T-helper 2 cell treated with Interferon-gamma antibody and Interleukin-4, amounts not matched to agents 5 μg/mL and 100 μg/mL, for 36 hours (primary cell): ENCODE measurements at places on chromosomes 1 and 21.

DNA sequence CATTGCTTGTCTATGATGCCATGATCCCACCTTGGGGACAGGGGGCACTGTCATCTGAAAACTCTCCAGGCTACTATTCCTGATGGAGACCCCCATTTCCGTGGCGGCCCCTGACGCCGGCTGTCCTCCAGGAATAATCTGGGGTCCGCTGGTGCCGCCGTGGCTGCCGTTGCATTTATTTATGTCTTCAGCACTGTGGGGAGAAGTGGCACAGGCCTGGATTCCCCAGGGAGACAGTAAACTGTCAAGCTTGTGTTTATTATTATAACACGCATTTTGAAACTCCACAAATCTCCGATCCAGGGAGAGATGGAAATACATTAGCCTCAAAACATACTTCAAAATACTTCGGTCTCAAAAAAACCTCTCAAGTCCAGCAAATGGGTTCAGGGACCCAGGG, 126.9 kb upstream of the C1orf174 start:
- no peak for DNase-seq

DNA sequence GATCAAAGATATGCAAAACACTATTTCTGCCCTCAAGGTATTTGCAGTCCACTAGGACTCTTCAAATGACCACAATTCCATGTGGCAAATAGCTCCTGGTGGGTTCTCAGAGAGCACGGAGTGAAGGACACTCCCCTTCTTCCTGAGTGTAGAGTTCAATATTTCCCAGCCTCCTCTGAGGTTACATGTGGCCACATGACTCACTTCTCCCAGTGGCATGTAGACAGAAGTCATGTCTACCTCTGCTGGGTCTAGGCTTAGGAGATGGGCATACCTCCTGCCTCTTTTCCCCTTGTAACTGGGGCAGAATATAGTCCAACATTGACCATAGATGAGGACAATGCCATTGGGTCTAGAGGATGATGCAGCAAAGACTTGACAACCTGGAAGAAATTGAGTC, 191.4 kb downstream of the MIS18A start:
- DNase-seq, result no peak

DNA sequence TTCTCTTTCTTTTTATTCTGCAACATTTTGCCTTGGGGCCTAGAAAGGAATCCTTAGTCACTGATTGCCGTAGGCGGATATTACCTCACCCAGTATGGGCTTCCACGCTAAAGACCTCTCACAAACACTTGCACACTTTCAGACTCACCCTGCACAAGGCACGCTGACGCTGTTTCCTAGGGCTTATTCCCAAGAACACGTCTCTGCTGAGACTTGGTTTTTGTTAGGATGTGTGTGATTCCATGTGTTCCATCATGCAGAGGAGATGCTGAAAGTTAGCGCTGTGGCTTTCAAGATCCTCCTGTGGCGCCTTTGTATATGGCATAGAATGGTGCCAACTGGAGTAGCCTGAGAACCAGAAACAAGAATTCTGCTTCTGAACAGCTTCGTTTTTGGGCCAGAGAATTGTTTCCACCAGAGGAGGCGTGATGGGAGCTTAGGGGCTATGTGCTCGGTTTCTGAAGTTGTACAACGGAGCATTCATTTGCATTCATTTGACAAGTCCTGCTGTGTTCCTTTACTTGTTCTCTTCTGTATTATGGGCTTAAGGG, 297.0 kb downstream of the DISC1 start:
- DNase-seq, result no peak

DNA sequence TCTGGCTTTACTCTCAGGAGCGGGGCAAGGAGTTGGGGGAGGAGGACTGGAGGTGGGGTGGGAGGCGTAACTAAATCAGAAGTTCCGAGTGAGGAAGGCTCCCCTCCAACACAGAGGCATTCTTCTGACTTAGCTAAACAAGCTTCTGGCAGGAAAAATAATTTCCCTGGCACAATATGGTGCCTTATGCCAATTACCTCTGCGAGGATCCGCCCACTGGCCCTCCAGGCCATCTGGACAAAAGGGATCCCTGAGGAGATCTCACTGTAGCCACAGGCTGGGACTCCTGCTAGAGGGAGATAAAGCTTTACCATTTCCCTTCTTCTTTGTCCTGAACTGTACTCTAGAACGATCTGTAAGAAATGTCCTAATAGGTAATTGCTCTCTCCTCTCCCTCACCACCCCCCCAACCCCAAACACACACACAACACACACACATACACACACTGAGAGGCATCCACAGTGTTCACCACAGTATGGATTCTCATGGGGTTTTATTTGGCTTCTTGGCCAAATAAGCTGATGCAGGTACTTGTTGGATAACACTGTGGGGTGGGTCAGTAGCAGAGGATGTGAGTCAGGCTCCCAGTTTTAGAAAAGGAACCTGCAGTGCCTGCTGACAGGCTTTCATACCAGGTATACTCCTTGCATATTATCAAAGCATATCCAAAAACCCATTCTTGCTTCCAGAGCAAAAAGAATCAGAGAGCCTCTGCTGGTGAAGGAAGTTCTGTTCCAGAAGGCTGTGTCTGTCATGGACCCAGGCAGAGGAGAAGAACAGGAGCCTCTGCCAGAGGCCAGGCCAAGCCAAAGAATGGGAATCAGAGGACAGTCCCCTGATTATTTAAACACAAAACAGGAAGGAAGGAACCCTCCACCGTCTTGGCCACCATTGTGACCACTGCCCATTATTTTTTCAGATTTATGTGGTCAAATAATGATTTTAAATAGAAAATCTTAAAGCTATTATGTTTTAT, 169.1 kb downstream of the C1orf21 start:
- no peak for DNase-seq

DNA sequence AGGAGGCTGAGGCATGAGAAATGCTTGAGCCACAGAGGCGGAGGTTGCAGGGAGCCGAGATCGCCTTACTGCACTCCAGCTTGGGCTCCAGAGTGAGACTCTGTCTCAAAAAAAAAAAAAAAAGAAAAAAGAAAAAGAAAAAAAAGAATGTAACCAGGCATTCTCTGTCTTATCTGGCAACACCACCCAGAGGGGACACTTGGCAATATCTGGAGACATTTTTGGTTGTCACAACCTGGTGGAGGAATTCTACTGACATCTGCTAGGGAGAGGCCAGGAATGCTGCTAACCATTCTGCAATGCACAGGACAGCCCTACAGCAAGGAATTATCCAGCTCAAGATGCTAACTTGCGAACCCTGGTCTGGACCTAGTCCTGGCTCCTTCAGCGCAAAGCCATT, 2.3 kb upstream of the CNR2 start:
- DNase-seq, result no peak

GRCh38 chr1:50735443-50735842, 224.6 kb downstream of the FAF1 start:
- no peak for DNase-seq
